ENCODE measurements at places on chromosomes 1 and 21.

DNA sequence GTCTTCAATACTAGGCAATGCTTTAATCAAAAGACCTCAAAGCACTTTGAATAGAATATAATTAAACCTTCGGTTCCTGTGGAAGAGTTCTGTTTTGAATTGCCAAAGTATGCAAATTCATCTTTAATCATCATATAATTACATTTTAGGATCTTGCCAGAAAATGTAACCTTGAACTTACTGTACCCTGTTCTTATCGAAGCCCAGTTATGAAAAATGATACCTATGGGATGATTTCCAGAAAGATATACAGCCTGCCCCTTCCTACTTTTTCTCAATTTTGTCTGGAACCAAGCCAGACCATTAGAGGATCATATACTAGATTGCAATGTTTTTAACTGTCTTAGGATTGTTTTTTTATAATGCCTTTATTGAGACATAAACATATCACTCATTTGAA, 34.0 kb upstream of the ZNF281 start:
- DNase-seq = no peak

GRCh38 chr1:31152181-31152795, 86.8 kb upstream of the PUM1 start:
- no peak for DNase-seq

DNA sequence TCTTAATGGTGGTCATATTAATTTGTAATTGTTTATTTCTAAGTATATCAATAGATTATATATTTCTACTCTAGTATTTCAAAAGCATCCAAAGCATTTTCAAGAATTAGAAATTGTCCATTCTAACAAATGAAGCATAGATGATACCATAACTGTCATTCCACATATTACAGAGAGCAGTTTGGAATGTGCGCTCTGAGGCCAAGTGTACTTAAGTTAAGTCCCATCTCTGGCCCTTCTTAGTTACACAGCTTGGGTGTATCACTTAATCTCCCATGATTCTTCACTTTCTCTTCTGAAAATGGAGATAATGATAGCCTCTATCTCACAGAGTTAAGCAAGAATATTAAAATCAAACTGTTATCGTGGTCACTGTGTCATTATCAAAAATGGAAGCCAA, 281.1 kb downstream of the MRPL39 start:
- no peak for DNase-seq

GRCh38 chr21:21279193-21279901, 281.1 kb downstream of the NCAM2 start:
- DNase-seq = no peak

- DNase-seq = no peak
Measured at GRCh38 chr1:22315315-22316078, 136.2 kb upstream of the ZBTB40 start.

DNA sequence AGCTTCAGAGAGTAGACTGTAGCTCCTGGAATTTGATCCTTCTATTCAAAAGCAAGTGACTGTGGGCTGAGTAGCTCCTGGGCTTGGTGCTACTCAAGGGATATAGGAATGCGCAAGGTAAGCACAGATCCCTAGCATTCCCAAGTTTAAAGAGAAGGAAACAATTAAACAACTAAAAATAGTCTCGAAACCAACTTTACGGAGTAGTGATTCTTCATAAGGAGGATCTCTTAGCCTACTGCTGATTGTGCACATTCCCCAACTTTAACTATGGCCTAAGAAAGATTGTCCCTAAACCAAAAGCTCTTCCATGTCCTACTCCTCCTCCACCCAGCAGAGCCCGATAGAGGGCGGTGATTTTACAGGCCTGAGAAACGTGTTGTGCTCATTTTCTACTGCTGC, 226.5 kb upstream of the CAMK1G start:
- DNase-seq = no peak

DNA sequence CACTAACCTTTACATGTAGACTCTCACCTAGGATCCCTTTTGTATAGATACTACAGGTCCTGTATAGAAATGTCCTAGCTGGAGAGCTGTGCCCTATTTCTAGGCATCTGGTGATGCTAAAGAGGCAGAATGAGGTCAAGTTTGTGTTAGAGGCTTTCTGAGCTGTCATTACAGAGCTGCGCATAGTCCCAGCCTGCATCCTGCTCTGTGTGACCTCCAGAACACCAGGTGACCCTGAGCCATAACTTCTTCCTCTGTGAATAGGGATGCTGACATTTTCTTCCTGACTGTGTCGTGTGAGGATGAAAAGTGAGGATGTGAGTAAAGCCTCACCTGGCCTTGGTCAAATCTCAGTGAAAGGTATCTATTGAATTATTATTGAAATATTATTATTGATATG, 66.3 kb downstream of the GLUL start:
- DNase-seq = no peak

DNA sequence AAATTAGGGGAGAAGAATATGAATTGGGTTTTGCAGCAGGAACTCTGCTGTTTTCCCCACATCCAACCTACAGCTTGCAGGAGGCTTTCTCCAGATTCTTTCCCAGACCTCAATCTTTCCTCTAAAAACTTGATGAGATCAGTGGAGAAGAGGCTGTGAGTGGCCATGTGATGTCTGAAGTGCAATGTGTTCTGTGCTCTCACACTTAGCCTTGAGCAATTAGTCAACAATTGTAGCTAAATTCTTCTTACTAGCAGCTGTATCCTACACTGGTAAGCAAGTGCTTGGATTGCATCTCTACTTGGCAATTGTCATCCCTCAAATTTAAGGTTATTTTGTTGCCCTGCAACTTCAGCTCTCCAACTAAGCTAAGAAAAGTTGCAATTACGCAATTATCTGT, 807.3 kb upstream of the RGS18 start:
- no peak for DNase-seq

- DNase-seq = no peak
Measured at GRCh38 chr1:161162806-161163205, 3.4 kb upstream of the PPOX start.

DNA sequence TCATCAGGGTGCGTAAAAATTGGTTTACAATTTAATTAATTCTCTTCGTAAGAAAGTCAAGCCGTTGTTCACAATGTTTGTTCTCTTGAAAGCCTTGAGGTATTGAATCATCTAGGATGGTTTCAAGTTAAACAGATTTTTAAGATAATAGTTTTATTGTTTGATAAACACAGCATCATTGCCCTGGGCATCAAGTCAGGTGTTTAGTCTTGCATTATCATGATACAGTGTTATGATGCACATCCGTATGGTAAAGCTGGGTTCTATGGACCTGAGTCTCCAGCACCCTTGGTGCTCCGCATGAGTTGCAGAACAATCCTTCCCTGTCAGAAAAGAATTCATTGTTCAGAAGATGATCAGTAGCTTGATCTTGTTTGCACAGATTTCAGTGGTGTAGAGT, 359.5 kb downstream of the LMO4 start:
- no peak for DNase-seq

DNA sequence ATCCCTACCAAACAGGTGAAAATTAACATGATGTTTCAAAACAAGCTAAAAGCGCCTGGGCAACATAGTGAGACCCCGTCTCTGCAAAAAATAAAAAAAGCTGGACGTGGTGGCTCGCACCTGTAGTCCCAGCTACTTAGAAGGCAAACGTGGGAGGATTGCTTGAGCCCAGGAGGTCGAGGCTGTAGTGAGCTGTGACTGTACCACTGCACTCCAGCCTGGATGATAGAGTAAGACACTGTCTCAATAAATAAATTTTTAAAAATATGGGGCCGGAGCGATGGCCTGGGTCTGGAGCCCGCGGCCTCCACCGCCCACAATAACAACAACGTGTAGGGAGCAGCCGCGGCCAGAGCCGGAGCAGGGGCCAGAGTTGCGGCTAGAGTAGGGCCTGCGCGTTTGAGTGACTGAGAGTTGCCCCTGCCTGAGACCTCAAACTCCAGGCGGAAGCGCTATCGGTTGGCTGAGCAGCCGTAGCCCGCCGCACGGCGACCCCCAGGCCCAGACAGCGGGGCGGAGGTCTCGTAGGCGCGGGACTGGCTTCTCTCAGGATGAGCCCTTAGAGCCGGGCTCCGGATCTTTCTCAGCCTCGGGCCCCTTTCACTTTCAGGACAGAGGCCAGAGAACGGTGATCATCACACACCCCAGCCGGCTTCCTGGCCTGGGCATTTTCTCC, 41.4 kb downstream of the ZMYM1 start:
- peak; percentile 56 for DNase-seq
